ENCODE measurements at places on chromosomes 1 and 21.

- DNase-seq, result peak; percentile 59
Measured at GRCh38 chr1:40646315-40646714, 19.2 kb downstream of the RIMS3 start.

- DNase-seq, result peak; percentile 25
Measured at GRCh38 chr1:209989525-209989924, 51.5 kb downstream of the SYT14 start.

DNA sequence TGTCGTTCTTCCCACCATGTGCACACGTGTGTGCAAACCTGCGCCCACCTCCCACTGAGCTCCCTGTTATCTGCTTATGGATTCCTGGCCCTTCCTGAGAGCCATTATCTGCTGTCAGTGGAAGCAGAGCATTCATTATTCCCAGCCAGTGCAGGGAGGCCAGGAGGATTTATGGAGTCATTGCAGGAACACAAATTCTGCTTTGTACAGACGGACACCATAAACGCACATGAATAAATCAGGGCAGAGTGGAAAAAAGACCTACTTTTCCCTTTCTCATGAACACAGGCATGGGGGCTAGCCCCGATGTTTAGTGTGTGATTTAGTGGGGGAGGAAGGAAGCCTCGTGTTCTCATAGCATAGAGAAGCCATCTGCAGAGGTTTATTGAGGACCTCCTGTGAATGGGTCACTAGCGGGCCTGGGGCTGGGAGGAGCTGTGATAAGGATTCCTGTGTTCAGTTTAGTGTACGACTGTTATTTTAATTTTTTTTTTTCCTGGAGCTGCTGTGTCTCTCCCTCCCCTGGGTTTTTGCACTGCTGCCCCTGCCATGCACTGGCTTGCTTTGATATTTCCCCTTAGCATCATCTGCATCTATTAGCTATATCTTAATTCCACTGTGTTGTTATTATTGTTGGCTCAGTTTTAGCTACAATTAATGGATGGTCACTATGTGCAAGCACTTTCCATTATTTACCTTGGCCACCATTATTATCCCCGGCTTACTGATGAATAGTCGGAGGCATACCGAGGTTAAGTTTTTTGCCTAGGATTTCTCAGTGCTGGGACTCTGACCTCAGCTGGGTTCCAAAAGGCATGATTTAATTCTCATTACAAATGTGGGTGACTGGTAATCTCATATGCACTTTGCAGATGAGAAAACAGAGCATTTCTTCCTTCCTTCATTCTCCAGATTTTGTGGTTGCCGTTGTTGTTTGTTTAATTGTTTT is 33.0 kb downstream of the HUNK start:
- no peak for DNase-seq

DNA sequence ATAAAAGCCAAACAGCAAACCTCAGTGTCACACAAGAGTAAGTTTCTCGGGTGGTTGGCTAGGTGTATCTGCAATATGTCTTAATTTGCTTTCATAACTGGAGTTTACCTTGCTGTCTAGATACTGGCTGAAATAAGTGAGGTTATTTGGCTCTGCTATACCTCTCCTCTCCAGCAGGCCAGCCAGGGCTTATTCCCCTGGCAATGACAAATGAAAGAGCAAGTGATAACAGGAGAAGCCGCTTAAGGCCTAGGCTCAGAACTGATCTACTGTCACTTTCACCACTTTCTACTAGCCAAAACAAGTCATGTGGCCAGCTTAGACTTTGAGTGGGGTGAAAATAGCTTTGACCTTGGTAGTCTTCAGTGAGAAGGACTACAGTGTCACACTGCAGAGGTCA is 4.8 kb upstream of the RPE65 start:
- DNase-seq, result no peak

DNA sequence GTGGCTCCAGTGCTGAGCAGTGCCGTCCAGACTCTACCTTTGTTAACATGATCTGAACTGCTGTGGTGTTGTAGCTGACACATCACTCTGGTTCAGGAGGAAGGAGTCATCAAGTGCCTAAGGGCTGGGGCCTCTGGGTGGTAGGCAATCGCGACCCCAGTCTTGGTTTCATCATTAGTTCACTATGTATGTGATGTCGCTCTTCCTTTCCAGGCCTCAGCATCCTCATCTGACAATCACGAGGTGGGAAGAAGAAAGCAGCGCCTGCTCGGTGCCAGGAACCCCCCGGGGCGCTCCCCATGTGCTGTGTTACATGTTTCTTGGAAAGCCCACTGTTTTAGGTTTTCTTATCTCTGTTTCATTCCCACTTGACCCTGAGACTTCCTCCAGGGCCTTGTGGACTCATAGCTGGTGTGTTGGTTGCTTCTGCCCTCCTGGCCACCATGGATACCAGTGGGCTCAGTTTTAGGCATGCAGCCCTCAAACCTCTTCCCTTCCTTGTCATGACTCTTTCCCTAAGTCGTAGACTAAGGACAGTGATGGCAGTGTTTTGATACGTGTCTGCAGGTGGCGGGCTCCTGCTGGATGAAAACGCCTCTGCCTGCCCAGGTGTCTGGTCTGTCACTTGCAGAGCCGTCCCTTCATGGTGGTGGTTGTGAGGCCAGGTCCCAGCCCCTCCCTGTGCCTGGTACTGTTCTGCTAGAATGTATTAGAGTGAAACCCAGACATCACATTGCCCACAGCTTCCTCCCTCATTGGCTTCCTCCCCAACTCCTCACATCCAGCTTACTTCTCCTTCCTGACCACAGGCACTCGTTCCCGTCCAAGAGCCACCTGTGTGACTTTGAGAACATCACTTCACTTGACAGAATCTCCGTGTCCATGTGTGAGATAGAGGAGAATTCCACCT is 17.2 kb upstream of the FOXO6 start:
- DNase-seq, result no peak

GRCh38 chr1:236108027-236108648 is 34.2 kb upstream of the GPR137B start:
- peak; percentile 24 for DNase-seq

- no peak for DNase-seq
Measured at GRCh38 chr1:230341162-230341546, 85.0 kb downstream of the PGBD5 start.

DNA sequence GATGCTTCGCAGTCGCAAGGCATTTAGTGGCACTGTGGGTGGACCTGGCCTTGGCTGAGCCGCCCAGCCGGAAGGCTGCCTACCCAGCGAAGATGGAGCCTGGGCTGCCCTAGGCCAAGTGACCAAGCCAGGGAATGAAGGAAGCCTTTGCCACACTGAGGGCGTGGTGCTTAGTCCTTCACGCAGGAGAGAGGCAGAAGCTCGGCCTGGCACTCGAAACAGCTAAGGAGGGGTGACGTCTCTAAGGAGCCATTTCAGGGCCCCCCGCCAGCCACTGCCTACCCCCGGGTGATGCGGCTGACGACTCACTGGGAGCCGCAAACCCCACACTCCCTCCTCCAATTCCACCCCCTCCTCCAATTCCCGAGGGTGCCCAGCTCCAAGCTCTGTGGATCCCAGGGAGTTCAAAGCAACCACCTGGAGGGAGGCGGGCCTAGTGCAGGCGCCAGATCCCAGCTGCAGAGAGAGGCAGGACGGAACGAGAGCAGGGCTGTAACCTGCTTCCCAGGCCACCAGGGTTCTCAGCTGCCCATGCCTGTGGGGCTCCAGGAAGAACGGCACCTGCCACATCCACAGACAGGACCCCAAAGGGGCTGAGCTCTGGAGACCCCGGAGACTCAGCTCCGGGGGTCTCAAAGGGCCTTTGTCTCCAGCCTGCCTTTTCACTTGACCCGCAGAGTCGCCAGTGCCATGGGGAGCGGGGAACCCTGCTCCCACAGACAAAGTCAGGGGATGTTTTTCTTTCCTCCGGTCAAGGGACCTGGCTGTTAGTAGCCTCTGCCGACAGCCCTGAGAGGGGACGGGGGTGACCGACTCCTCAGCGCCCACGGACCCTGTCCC is 75.8 kb downstream of the ARHGEF16 start:
- no peak for DNase-seq

GRCh38 chr1:75582725-75583261 is 28.1 kb downstream of the SLC44A5 start:
- DNase-seq, result no peak

DNA sequence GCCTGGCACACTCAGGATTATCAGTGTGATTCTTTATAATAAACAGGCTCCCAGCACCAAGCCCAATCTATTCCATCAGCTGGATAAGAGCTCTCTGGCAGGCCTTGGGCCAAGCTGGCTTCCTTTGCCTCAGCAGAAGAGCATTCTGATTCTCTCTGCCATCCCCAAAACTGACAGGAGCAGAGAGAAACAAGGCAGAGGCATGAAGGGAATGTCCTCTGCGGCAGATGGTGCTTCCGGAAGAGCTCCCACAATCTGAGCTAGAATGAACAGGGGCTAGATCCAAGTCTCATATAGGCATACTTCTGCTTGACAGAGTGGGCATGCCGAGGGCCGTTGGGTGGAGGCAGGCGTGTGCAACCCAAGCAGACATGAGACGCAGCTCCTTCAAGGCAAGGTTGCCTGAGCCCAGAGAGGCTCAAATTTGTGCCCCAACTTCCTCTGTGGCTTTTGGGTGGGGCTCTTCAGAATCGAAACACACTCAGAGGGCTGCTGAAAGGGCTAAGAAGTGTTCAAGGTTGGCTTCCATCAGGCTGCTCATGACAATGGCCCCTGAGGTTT is 4.0 kb downstream of the CAPN2 start:
- no peak for DNase-seq

DNA sequence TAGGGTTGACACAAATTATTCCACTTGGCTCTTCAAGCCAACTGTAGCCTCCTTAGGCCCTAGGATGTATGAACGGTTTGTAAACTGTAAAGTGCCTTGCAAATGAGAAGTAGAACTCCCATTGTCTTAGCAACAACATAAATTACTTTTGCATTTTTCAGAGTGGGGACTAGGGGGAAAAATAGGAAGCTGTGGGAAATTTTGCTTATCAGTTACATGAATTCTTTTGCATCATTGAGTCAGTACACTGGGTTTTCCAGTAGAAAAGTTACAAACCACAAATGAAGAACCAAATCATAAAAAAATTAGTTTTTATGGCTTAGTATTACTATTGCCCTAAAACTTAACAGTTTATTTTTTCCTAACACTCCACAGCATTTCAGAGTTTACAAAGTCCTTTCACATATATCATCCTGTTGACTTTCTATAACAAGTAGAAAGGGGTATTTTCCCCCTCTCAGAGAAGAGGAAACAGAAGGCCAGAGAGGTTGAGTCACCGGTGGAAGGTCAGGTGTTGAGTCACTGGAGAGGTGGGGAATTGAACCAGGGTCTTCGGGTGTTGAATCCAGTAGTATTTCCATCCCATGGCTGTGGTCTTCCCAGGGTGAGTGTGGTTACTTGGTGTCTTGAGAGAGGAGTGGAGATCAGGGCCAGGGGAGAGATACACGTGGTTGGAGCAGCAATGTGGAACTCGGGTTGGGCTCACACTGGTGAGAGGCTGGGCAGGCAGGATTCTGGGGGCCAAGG is 71.9 kb upstream of the USP24 start:
- DNase-seq, result peak; percentile 45

- DNase-seq, result no peak
Measured at GRCh38 chr1:48898894-48899293, 122.2 kb upstream of the BEND5 start.

DNA sequence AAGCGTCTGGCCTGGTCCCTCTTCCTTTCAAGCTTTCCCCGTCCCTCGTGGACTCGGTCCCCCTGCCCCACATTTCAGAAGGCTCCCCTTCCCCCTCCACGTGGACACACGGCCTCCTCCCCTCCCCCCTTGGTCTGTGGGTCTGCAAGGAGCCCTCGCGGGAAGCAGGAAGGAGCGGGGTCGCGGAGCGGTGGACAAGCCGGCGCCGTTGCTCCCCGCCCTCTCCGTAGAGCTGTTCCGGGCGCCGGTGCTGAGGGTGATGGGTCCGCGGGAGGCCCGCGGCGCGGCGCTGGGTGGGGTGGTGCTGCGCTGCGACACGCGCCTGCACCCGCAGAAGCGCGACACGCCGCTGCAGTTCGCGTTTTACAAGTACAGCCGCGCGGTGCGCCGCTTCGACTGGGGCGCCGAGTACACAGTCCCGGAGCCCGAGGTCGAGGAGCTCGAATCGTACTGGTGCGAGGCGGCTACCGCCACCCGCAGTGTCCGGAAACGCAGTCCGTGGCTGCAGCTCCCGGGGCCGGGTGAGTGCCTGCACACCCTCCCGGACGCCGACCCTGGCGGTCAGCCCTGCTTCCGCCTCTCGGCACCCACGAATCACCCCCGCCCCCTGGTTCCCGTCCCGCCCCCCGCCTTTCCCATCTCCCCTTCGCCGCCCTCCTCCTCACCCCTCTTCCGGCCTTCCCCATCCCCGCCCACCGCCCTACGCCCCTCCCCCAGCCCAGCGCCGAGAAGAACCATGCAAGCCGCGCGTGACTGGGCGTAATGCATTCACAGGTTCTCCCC is 5.3 kb downstream of the FCRLB start:
- peak; percentile 80 for DNase-seq

- peak; percentile 58 for DNase-seq
Measured at GRCh38 chr1:244964112-244964971, 100.0 kb upstream of the HNRNPU start.

- DNase-seq, result no peak
Measured at GRCh38 chr21:42435401-42435800, 31.7 kb downstream of the UBASH3A start.

DNA sequence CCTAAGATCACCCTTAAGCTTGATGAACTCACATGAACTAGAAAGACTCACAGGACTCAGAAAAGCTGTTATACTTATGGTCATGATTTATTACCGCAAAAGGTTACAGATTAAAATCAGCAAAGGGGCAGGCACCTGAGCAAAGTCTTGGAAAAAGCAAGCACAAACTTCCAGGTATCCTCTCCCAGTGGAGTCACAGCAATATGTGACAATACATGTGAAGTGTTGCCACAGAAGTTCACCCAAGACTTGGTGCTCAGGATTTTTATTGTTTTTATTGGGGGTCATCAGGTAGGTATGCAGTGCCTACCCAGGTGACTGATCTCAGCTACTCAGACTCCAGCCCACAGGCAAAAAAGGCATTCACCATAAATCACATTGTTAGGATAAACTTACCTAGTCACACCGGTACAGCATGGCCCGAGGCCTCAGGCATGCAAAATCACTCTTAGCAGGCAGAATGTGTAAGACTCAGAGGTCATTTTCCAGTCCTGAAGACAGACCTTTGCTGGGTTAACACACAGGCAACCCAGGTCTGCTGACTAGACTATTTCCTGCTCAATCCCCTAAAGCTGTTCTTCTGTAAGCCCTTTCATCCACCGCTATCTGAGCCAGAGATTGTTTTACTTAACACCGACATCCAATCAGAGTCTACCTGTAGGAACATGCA is 55.6 kb downstream of the SSX2IP start:
- no peak for DNase-seq

DNA sequence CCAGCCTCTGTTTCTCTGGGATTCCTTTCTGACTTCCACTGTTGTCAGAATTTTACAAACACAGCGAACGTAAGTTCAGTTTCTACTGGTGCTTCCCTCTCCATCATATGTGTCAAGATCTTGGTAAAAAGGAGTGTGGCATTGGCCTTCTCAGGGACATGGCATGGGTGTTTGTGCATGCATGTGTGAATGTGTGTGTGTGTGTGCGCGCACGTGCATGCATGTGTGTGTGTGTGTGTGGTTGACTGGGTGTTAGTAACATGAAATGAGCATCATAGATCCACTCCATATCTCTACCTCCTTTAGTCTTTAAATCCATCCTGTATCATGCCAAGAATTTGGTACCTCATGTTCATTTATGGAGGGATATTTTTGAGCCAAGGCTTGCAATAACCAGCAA is 411.3 kb downstream of the NPHP4 start:
- no peak for DNase-seq

All from fibroblast of mammary gland (primary cell).